ENCODE measurements at places on chromosomes 3 and 15.

GRCh38 chr15:63805993-63806980 lies 27.5 kb downstream of the HERC1 start:
- DNase-seq = no peak

GRCh38 chr3:1696669-1697275 lies 401.9 kb upstream of the CNTN4 start:
- DNase-seq = no peak

DNA sequence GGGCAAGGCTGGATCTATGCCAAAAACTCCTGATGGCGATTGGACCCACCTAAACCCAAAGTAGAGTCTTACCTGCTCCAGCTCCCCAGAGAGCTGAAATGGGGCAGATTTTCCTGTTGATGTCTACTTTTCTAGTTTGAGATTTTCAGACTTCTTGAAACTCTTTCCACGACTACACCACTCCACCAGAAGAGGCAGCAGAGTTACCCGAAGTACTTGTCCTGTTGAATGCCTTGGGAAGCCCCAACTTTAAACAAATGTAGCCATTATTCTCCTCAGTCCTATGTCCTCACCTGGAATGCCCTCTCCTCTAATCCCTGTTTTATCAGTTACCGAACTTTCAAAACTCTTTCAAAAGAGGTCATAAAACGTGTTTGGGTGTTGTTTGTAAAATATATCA lies 843.8 kb downstream of the VGLL3 start:
- DNase-seq = no peak

GRCh38 chr3:71026634-71027578 lies 556.6 kb downstream of the FOXP1 start:
- DNase-seq = no peak

- DNase-seq = no peak
Observed at GRCh38 chr3:67076607-67077006, 78.5 kb downstream of the KBTBD8 start.

DNA sequence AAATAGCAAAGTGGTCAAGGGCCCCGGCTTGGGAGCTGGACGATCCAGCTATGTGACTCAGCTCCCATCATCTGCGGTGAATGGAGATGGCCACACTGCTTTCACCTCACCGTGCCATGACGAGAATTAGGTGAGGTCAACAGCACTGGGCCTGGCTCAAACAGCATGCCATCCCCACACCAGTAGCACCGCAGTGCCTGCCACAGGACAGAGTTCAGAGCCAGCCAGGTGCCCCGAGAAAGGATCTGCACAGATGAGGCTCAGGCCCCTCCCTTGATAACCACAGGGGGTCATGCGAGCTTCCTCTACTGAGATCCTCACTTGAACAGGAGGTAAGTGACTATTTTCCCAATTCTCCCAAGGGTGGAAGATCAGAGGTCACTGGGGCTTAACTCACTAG lies 29.4 kb downstream of the ZXDC start:
- no peak for DNase-seq

GRCh38 chr15:67531379-67531914 lies 10.5 kb downstream of the C15orf61 start:
- no peak for DNase-seq

GRCh38 chr3:176395240-176395639 lies 802.0 kb downstream of the TBL1XR1 start:
- DNase-seq = no peak

GRCh38 chr3:14336749-14337598 lies 65.4 kb upstream of the SLC6A6 start:
- DNase-seq = no peak

DNA sequence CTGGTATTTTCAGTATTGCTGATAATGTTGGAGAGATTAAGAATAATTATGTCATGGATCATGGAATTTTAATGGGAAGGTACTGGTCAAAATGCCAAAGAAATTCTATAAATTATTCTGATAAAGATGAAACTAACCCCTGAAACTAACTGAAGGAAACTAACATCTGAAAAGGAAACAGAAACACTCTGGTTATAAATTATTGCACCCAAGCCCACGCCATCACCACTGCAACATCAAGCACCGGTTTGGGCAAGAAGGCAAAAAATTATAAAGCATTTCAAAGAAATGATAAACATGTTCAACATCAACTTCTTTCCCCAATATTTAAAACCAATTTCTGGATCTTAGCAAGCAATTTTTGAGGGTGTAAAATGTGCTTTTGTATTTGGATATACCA lies 372.5 kb downstream of the TBC1D5 start:
- no peak for DNase-seq

GRCh38 chr3:146476094-146476740 lies 6.9 kb upstream of the PLSCR2 start:
- no peak for DNase-seq
